ENCODE measurements at places on chromosomes 2 and 18.
A peak's percentile ranks its signal among the peaks of the same experiment; 100 is the strongest.

GRCh38 chr18:31850844-31851243 lies 90.2 kb upstream of the SLC25A52 start:
- H3K27ac ChIP-seq: no peak overlapping the region
- H3K36me3 ChIP-seq: peaks cover 42% of the 10 kb centered on the region
- H3K4me1 ChIP-seq: no peaks in the 10 kb centered on the region
- no peaks in the 10 kb centered on the region for H3K27me3 ChIP-seq

GRCh38 chr2:164464376-164464775 lies 156.9 kb downstream of the GRB14 start:
- no peak overlapping the region for H3K4me3 ChIP-seq
- H3K27ac ChIP-seq: no peak overlapping the region
- no peaks in the 10 kb centered on the region for H3K36me3 ChIP-seq
- no peaks in the 10 kb centered on the region for H3K27me3 ChIP-seq
- no peaks in the 10 kb centered on the region for H3K4me1 ChIP-seq

DNA sequence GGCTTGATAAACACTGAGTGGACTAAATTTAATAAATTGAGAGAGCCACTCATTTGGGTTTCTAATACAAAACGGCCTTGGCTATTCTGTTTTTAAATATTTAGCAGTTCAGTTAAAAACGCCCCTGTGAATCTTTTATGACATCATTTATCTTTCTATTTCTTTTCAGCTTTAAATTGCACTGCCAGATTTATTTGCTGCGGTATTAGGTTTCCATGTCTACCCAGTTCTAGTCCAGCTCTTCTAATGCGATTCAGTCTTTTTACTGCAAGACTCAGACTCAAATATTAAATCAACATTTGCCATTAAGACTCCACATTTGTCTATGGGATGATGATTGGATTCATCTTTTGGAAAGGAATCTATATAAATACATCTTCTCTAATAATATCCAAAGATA lies 2174.3 kb upstream of the PIK3C3 start:
- no peak overlapping the region for H3K27ac ChIP-seq
- DNase-seq: no peak

GRCh38 chr2:168734199-168734760 lies 68.2 kb upstream of the NOSTRIN start:
- no peaks in the 10 kb centered on the region for H3K27me3 ChIP-seq
- DNase-seq: no peak
- no peak overlapping the region for H3K27ac ChIP-seq
- no peaks in the 10 kb centered on the region for H3K36me3 ChIP-seq
- no peak overlapping the region for H3K4me3 ChIP-seq

GRCh38 chr2:136129601-136130000 lies 11.7 kb upstream of the CXCR4 start:
- H3K27ac ChIP-seq: no peak overlapping the region
- peaks cover 33% of the 10 kb centered on the region for H3K4me1 ChIP-seq
- no peak for DNase-seq
- no peaks in the 10 kb centered on the region for H3K36me3 ChIP-seq
- H3K4me3 ChIP-seq: no peak overlapping the region
- H3K27me3 ChIP-seq: no peaks in the 10 kb centered on the region

- H3K27me3 ChIP-seq: no peaks in the 10 kb centered on the region
- H3K4me3 ChIP-seq: no peak overlapping the region
- no peaks in the 10 kb centered on the region for H3K36me3 ChIP-seq
- H3K27ac ChIP-seq: no peak overlapping the region
- DNase-seq: no peak
These were observed 67.0 kb upstream of the RMP24 start for GRCh38 chr18:35905436-35905835.

DNA sequence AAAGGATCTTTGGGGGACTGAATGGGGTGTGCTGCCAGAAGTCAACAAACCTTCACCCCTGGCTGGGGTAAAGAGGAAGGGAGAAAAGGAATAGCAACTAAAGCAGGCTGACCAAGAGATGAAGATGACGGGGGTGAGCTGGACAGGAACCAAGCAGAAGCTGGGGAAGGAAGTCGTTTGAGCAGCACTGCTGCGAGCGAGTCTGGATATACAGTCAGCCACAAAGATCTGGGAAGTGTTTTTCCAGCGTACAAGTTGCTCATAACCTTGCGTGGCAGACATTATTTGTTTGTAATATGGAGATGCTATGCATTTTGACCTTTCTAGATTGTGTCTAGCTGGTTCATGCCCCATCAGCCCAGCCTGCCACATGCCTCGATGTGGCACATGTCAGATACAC lies 71.2 kb downstream of the EIF2AK3 start:
- H3K4me1 ChIP-seq: peaks cover 5% of the 10 kb centered on the region
- no peak overlapping the region for H3K4me3 ChIP-seq
- DNase-seq: no peak

DNA sequence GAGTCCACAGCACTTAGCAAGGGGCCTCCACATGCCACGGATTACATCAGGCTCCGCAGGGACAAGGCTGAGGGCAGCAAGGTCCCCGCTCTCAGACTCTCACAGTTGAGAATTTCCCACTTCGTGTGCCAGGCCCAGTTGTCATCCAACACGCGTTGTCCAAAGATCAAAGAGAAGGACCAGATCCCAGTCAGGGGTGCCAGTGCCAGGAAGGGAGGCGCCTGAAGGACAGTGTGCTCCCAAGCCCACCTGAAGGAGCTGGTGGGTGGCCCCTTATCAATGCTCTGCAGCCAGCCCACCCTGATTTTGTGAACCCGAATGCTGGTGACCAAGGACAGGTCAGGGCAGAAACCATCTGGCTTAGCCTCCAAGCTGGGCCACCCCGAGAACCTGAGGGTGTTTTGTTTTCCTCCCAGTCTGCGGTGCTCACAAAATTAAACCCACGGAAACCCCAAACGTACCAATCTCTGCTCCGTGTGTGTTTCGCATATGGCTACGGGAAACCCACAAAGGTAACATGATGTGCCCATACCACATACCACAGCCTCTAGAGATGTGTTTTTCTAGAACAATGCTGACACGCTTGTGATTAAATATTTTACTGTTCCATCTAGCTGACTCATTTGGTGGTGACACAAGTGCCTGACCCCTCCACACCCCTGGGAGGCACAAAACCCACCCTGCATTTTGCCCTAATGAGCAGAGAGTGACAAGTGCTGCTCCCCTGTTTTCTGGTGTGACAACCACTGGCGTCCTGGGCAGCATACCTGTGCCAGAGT lies 24.5 kb downstream of the CRACDL start:
- H3K4me1 ChIP-seq: peaks cover 67% of the 10 kb centered on the region
- peak overlapping the region; percentile 48 for H3K4me3 ChIP-seq
- H3K36me3 ChIP-seq: no peaks in the 10 kb centered on the region

DNA sequence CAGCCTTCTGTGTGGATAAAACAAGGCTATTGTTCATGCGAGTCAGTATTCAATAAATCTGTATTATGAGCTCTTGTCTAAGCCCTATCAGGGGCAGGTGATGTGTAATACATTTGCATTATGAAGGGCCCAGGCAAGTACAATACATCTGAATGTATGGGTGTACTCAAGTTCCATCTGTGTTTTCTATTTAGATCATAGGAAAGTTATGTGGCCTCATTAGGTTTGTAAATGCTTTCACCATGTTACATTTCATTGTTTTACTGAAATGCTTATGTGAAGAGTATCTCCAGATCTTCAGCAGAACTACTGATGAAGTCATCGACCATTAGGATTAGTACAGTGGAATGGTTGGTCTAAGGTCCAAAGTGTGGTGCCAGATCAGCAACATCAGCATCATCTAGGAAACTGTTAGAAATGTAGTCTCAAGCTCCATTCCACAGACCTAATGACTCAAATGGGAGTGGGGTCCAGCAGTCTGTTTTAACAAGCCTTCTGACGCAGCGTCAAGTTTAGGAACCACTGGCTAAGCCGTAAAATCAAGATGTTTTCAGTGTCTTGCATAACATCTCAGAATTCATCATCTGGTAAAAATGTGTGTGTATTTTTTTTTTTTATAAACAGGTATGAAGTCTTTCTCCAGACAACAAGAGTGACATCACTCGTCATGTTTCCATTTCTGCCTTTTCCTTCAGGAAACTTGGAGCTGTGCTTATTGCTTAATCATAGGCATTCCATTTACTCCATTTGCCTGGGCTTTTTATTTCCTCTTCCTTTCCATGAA lies 80.5 kb downstream of the LYPD6 start:
- no peak overlapping the region for H3K27ac ChIP-seq
- no peak for DNase-seq
- H3K4me1 ChIP-seq: no peaks in the 10 kb centered on the region

GRCh38 chr2:183162362-183162761 lies 38.1 kb downstream of the NUP35 start:
- H3K27me3 ChIP-seq: no peaks in the 10 kb centered on the region
- H3K27ac ChIP-seq: no peak overlapping the region
- no peak overlapping the region for H3K4me3 ChIP-seq

GRCh38 chr2:206477296-206477695 lies 34.0 kb downstream of the ADAM23 start:
- no peak for DNase-seq
- no peak overlapping the region for H3K4me3 ChIP-seq
- no peak overlapping the region for H3K27ac ChIP-seq
- no peaks in the 10 kb centered on the region for H3K27me3 ChIP-seq
